T follicular helper cell (primary cell): ENCODE measurements at places on chromosomes 7 and 10.

- DNase-seq = peak; percentile 6
Measured at GRCh38 chr7:106542550-106543220, 118.3 kb downstream of the CCDC71L start.

DNA sequence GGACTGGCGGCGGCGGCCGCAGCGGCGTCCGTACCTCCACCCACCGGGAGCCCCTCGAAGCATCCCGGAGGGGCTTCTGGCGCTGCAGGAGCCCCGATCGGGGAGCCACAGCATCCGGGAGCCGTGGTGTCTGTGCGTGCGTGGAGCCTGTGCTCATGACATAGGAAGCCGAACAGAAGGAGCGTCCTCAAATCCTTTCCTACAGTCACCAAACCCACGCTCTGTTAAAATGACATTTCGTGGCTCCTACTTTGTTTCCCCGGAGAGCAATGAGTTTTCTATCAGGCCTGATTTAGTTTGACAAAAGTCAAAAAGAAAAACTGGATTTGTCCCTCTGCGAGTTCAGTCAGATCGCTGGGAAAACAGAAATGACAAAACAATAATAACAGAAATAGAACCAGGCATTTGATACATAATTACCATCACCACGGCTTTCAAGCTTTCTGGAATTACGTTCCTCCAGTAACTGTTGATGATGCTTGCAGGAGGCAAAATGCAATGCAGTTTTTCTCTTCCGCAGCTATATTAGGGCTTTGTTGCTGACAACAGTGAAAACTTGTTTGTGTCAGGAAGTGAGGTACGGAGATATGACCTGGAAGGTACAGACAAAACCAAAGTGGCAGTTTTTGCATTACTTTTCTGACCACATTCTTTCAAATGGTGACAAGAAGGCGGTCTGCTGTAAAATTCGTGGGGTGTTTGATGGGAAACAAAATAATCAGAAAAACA, 219.3 kb upstream of the MKLN1 start:
- peak; percentile 36 for DNase-seq

GRCh38 chr10:11197266-11197712, 179.6 kb downstream of the CELF2 start:
- no peak for DNase-seq

DNA sequence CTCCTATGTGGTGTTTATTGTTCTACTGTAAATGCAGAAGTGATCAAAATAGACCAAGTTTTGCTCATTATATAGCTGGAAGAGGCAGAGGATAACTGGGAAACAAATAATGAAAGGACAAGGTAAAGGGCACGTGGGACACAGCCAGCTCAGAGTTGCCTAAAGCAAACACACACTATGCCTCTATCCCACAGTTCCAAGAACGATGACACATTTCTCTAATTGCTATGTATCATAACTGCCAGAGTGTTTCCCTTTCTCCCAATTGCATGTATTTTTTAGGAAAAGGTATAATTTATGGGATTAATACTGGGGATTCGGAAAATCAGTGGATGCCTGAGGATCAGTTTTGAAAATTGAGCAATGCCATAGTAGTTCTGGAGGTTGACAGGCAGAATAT, 49.0 kb downstream of the CCDC71L start:
- DNase-seq = no peak

- no peak for DNase-seq
Measured at GRCh38 chr10:90799172-90799571, 58.7 kb downstream of the HTR7 start.

GRCh38 chr7:45656431-45656830, 82.3 kb downstream of the ADCY1 start:
- no peak for DNase-seq

GRCh38 chr7:44814919-44815318, 18.4 kb downstream of the PPIA start:
- no peak for DNase-seq

DNA sequence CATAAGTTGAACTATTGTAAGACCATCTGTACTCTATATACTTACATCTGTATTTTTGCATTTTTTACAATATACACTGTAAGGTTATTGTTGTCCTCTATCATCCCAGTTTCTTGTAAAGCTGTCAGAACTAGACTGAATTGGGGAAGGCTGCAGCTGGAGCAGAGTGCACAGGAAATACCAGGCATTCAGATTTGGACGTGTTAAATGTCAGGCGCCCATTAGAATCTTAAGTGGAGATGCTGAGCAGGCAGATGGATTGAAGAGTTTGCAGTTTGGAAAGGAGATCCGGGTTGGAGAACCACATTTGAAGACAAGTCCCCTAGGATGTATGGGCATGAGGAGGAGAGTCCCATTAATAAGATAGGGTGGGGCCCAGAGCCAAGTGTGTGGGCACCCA, 40.4 kb downstream of the MTURN start:
- DNase-seq = no peak

DNA sequence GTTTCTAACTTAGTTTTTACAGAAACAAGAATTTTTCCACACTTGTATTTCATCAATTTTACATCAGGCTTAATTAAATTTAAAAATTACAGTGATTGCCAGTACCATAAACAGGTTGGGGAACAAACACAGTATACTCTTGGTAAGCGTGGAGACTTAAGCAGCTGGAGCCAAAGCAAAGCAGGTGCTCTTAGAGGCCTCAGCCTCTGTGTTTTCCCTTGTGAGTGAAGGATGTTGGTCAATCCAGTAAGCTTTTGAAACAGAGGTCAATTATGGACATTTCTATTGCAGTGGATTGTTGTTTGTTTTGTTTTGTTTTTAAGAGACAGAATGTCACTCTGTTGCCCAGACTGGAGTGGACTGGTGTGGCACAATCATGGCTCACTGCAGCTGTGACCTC, 100.6 kb upstream of the CELF2 start:
- no peak for DNase-seq

- no peak for DNase-seq
Measured at GRCh38 chr10:58269782-58270290, 874 bp downstream of the CISD1 start.

DNA sequence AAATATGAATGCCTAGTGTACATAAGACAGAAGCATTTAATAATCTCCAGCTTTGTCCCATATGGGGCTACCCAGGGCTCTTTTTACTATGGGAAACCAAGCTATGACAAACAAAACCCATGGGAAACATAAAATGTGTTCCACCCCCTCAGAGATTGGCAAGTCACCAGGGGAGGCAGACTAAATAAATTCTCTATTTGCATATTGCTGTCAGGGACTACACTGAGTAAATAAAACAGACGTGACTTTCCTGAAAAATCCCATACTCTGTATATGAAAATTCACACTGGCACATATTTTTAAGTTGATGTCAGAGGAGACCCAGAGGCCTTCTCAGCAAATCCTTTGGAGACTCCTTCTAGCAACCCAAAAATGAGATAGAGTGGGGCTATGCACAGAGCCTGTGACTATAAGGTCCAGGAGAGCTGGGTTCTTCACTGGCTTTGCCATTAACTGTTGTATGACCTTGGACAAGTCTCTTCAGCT, 44.0 kb upstream of the HPSE2 start:
- DNase-seq = no peak

GRCh38 chr7:139687211-139687954, 90.4 kb downstream of the HIPK2 start:
- no peak for DNase-seq

- no peak for DNase-seq
Measured at GRCh38 chr7:23114896-23115295, 9.3 kb downstream of the KLHL7 start.

DNA sequence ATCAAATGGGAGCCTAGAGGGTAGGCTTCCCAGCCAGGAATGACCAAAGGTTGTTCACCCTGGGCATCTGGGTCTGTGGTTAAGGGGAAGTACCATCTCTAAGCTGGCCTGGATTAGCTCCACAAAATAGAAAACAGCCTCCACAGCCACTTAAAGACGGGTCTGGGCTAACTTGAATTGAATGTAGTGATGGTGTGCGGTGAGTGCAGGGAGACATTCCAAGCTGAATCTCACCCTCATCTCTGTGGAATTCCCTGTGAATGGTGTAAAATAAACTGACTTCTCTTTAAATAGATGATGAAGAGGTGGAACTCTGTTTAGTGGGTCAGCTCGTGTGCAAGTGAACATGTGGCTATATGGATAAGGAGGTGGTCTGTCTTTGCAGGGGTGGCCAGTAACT, 251.0 kb downstream of the DYNC1I1 start:
- no peak for DNase-seq

DNA sequence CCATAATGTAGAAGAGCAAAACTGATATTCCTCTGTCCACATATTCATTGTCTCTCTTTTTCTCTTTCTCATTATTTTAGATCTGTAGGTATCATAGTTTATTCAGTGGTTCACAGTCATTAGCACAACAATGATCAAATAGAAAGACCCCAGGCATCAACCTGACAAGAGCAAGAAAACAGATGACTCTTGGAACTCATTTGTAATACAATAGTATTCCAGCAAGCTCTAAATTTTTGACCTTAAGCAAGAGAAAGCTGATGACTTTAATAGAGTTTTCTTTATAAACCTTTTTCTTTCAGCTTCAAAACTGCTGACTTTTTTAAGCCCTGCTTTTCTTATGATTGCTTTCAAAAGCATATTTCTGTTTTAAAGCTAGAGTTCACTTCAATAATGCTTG, 507.5 kb upstream of the SORCS1 start:
- no peak for DNase-seq

GRCh38 chr7:28615091-28615490, 202.8 kb downstream of the CREB5 start:
- no peak for DNase-seq

GRCh38 chr10:71059054-71059818, 153.1 kb upstream of the UNC5B start:
- DNase-seq = no peak

DNA sequence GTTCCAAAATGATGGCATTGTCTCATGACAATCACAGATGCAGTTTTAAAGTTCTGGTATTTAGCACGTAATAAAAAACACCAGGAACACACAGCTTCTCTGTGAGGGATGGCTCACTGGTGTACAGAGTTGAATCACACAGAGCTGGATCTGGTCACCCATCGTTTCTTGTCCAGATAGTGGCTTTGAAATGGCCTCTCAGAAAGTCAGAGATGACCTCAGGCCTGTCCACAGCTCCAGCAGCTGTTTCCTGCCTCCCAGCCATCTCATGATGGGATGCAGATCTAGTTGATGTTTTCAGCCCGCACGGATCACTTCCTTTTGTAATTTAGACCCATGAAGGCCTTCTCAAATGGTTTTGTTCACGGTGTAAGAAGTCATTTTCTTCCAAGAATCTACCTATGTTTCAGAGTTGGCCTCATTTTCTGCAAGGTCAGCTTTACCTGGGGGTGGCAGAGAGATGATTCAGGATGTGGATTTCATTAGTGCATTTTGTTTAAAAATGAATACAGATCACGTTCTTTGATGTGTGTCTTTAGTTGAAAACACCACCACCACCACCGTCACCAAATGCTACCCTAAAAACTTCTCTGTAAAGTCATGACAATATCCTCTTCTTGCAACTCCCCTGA, 166.2 kb downstream of the SNX10 start:
- DNase-seq = no peak

- no peak for DNase-seq
Measured at GRCh38 chr10:29415876-29416275, 127.0 kb downstream of the LYZL1 start.

- no peak for DNase-seq
Measured at GRCh38 chr10:75012471-75012870, 99.0 kb upstream of the SAMD8 start.

- no peak for DNase-seq
Measured at GRCh38 chr7:51647931-51648351, 331.3 kb upstream of the COBL start.

GRCh38 chr10:25687521-25687920, 246.5 kb upstream of the MYO3A start:
- no peak for DNase-seq
